Activated T-cell treated with anti-CD3 and anti-CD28 coated beads, Interleukin-2, amount 50 U/mL, for 48 hours (primary cell): ENCODE measurements at places on chromosomes 7 and 10.

- DNase-seq: no peak
Measured at GRCh38 chr10:105413997-105414396, 772.9 kb downstream of the SORCS3 start.

- DNase-seq: no peak
Measured at GRCh38 chr10:69324583-69324982, 46.3 kb downstream of the HK1 start.

DNA sequence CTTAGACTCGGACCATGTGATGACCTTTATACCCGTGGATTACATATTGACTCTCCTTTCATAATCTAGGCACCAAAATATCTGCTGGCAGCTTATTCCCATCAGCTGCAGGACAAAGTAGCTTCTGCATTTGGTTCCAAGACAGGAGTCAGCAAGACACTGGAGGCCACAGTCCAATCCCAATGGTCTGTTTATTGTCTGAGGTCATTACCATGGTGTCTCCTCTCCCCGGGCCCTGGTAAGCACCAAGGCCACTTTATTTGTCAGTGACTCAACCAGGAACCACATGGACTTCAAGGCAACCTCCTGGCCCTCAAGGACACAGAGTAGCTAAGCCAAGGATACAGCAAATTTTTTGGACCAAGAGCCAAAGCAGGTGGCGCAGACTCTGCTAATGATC lies 36.1 kb downstream of the KCNMA1 start:
- no peak for DNase-seq

- no peak for DNase-seq
Measured at GRCh38 chr10:13414855-13415254, 66.8 kb upstream of the SEPHS1 start.
